Activated gamma-delta T cell (primary cell): ENCODE measurements at places on chromosomes 1 and 21.

GRCh38 chr21:36135391-36136102, 668 bp downstream of the CBR3 start:
- peak; percentile 32 for DNase-seq

DNA sequence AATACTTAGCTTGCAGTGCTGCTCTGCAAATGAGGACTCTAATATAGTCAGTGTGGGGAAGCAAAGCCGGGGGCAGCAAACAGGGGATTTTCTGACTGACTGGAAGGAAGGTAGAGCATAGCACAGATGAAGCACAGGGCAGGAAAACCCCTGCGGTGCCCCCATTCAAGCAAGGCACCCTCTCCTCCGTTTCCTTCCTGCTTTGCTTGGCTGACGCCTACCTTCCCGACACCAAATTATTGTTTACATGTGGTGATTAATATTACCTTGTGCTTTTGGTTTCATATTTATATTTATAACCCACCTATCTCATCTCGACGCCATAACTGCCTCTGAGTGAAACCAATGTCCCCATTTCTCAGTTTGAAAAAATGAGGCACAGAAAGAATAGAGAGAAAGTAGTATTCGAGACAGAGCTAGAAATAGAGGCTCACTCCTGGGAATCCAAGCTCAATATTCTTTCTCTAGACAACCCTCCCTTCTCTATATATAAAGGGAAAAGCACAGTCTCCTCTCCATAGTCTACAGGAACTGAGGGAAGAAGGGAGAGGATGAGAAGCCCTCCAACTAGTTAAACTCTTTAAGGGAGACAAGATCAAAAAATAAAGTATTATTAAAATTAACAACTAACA, 41.3 kb downstream of the PIK3C2B start:
- no peak for DNase-seq

GRCh38 chr1:217063172-217063908, 340.1 kb upstream of the ESRRG start:
- no peak for DNase-seq

GRCh38 chr1:90472775-90473174, 244.3 kb downstream of the BARHL2 start:
- DNase-seq, result no peak

GRCh38 chr1:23825762-23826522, 713 bp upstream of the HMGCL start:
- DNase-seq, result no peak

DNA sequence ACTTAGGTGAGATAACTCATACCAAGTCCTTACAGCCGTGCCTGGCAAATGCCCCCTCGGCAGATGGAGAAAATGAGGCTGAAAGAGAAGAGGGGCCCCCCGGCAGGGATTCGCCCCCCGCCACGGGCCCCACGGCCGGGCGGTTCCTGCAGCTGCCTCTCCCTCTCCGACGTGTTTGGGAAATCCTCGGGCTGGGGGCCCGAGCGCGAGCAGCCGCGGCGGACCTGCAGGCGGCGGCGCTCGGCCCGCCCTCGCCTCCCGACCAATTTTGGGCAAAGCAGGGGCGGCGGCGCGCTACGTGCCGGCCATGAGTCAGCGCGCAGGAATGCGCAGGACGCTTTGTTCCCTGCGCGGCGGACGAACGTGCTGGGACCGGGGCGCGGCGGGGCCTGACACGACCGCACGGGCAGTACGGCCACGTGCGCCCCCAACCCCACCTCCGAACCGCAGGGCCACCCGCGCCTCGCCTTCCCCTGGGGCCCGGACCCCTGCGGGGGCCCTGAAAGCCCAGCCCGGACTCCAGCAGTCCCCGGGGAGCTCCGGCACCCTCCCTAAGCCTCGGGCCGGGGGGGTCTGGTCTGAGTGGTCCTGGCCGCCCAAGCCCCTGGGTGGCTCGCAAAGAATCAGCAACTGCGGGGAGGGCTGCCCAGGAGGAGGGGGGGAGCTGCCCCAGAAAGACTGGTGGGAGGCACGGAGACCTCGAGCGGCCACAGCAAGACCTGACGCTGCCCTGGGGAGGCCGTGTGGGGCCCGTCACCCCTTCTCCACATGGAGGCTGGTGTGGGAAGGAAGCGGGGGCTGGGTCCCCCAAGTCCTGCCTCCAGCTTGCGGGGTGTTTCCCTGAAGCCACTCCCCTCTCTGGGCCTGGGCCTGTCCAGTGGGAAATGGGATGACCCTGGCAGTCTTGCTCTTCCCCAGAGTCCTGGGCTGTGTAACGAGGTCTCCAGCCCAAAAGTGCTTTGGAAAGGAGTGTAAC, 11.9 kb upstream of the EDN2 start:
- no peak for DNase-seq

GRCh38 chr1:117215733-117216462, 5.2 kb upstream of the VTCN1 start:
- no peak for DNase-seq

GRCh38 chr1:38657207-38657840, 202.2 kb downstream of the RRAGC start:
- DNase-seq, result no peak

GRCh38 chr1:98454666-98455065, 206.9 kb upstream of the SNX7 start:
- DNase-seq, result no peak

GRCh38 chr1:64676386-64676785, 68.5 kb upstream of the RAVER2 start:
- no peak for DNase-seq

DNA sequence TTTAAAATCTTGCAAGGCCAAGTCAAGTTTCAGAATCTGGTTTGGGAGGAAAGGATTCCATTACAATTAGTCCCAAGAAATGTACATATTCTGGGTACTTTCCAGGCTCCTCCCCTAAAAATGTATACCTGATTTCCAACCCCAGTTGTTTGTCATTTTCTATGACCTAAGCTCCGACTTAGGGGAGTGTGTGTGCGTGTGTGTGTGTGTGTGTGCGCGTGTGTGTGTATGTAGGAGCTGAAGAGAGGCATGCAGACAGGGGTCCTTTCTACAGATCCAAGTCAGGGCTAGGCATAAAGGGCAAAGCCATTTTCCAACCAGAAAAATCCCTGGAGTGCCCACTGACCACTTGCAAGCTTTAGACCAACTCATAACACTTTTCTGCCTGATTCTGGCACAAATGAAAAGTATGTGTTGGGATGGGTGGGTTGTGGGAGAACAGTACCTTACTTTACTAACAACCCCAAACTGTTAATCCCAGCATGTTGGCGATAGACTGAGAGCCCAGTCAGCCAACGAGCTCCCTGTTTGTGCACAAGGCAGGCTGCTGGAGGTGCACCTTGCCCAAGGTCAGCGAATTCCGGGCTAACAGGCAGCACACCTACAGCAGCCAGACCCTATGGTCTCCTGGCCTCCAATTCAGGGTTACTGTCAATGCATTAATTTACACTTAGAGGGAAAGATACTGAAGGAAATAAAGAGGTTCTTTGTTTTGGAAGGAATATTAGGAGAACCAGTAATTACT, 1.7 kb downstream of the TRABD2B start:
- DNase-seq, result no peak

- no peak for DNase-seq
These were observed 32.1 kb downstream of the SH3BGR start for GRCh38 chr21:39483917-39484316.

DNA sequence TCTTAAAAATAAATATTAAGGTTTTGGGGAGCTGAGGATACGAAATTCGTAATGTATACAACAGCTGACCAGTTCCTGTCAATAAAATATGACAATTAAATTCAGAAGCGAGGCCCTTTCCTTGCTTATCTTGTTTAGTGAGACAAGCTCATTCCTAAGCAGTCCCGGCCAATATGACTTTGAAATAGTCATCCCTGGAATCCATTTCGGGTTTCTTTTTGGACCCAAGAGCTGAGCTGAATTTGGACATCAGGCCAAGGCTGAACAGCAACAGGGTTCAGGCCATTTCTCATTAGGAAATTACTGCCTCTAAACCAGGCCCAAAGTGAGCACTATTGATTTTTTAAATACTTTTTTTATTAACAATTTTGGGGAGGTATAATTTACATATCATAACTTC, 17.3 kb upstream of the FMN2 start:
- no peak for DNase-seq

- DNase-seq, result no peak
These were observed 17.2 kb downstream of the KAZN start for GRCh38 chr1:14615549-14616218.

DNA sequence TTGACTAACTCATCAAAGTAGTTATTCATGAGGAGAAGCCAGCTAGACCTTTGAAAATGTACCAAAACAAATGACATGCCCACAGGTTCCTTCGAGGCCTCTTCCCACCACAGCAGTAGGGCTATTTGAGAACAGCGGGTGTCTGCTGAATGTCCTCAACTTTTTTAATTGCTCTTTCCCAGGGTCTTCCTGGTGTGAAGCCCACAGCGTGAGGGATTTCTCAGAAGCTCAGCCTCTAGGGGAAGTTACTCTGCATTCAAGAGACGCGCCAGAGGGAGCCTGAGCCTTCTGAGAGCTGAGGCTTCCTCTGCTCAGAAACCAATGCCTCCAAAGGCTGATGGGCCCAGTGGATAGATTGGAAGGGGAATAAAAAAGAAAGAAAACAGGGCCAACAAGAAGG, 153.6 kb downstream of the OLFM3 start:
- DNase-seq, result no peak

- DNase-seq, result no peak
These were observed 50.0 kb downstream of the BEND5 start for GRCh38 chr1:48726557-48727215.

DNA sequence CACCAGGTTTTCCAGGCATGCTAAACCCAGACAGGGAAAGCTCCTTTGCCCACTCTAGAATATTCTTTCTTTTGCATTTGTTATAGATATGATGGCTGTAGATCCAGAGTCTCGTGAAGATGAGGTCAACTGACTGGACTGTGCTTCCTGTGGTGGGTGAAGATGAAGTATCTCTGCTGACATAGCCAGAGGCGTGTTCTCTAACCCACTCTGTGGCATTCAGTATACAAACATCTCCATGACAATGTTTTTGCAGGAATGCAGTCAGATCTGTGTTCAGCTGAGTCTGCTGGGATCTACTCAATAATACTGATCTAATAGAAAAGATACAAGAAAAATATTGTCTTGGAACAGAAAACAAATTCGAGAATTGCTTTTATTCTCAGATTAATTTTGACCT, 11.3 kb downstream of the RWDD2B start:
- no peak for DNase-seq

GRCh38 chr1:4976859-4977440, 322.5 kb downstream of the AJAP1 start:
- no peak for DNase-seq

DNA sequence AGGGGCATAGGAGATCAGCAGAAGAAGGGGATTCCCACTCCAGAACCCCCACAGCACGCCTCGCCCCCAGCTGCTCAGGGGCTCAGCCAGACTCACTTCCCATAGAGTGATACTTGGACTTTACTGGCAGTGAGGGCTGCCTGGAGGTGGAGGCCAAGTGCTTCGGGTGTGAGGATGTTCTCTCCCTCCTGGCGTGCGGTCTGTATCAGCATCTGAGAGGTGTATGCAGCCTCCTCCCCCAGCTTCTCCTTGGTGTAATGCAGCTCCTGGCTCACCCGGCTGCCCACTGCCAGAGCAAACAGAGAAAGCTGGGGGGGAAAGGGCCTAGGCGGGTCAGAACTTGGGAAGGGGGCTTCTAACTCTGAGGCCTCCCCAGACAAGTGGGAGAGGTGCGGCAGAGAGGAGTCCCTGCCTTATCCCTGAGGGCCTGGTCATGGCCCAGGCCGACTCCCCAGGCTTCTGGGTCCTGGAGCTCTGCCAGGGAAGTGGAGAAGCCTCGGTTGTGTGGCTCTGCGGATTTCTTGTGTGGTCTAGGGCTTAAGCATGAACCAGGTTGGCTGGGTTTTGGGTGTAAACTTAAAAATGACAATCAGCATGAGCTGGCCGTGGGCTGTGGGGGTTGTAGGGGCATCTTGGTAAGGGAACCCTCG, 10.9 kb downstream of the PTCH2 start:
- no peak for DNase-seq

DNA sequence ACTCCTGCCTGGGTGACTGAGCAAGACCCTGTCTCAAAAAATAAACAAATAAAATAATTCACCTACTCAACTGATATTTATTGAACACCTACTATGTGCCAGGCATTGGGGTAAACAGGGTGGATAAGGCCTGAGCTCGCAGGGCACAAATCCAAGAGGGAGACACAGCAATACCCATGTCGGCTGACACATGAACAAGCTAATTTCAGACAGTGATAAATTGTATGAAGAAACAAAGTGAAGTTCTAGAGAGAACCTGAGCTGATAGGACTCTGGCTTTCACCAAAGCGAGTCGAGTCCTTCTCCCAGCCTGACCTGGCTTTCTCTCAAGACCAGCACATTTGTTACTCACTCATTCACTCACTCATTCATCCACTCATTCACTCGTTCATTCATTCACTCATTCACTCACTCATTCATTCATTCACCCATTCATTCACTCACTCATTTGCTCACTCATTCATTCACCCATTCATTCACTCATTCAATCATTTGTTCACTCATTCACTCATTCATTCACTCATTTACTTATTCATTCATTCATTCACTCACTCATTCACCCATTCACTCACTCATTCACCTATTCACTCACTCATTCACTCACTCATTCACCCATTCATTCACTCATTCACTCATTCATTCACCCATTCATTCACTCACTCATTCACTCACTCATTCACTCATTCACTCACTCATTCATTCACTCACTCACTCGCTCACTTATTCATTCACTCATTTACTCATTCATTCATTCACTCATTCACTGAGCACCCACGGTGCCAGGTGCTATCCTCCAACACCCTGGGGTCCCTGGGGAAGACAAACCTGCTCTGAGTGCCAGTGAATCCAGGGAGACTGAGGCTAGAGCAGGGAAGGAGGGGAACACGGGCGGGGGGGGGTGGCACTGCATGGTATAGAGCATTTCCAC, 37.4 kb upstream of the CASZ1 start:
- no peak for DNase-seq

GRCh38 chr1:82777240-82777639, 976.5 kb downstream of the ADGRL2 start:
- no peak for DNase-seq

DNA sequence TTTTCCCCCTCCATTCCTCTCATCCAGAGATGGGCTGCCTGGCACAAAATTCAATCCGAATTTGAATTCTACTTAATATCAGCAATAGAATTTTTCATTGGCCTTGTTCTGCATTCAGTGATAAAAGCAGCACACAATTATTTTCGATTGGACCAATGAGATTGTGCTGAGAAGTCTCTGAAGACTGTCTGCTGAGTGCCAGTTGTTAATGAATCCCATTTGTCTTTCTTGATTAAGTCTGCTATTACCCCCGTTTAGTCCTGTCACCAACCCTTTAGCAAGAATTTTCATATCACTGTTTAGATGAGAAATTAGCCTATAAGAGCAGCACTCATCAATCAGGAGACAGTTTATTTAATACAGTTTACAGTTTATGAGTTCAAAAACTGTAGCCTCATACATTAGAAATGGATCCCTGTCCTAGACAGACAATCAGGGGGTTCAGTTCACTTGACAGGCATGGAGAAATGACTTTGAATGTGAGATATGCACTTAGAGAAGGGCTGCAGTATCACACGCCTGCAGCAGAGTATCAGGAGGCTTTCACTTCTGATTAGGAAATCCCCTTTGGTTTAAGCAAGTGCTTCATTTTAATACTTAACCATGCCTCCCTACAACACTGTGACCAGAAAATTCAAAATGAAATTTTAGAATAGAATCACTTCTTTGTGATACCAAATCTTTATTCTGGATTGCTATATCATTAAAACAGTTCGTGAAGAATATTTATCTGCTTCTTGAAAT, 304.7 kb upstream of the PTBP2 start:
- no peak for DNase-seq
